ENCODE measurements at places on chromosomes 7 and 10.

GRCh38 chr10:4450981-4451908 is 374.8 kb upstream of the AKR1E2 start:
- DNase-seq: no peak

- no peak for DNase-seq
Measured at GRCh38 chr10:3398825-3399646, 226.5 kb upstream of the PITRM1 start.

- no peak for DNase-seq
Measured at GRCh38 chr10:75265856-75266255, 30.1 kb upstream of the COMTD1 start.

DNA sequence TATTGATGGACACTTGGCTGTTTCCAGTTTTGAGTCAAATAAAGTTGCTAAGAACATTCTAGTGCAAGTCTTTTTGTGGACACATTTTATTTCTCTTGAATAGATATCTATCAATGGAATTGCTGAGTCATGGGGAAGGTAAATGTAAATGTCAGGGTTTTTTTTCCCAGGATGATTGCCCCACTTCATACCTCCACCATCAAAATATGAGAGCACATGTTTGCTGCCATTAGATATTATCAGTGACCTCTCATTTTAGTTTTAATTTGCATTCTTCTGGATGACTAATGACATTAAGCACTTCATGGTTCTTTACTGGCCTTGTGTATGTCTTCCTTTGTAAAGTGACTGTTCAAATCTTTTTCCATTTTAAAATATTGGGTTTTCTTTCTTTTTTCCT is 45.7 kb downstream of the PAPSS2 start:
- no peak for DNase-seq

- no peak for DNase-seq
Measured at GRCh38 chr7:133554330-133554729, 301.5 kb downstream of the EXOC4 start.

DNA sequence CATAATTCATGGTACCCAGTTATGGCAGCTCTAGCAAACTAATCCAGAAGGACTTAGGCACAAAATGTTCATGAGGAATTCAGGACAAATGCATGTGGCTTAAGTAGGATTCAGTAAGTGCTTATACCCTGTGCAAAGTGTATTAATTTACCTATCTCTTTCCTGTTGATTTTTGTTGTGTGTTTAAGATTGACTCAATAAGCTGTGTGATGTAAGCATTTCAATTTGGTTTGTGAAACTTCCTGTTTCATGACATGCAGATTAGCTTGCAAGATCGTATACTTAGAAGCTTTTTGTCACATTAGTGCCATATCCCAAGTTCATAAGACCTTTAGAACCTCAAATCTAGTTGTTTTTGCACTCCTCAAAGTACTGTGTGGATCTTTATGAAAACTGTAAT is 416.7 kb downstream of the ARL4A start:
- DNase-seq: no peak

DNA sequence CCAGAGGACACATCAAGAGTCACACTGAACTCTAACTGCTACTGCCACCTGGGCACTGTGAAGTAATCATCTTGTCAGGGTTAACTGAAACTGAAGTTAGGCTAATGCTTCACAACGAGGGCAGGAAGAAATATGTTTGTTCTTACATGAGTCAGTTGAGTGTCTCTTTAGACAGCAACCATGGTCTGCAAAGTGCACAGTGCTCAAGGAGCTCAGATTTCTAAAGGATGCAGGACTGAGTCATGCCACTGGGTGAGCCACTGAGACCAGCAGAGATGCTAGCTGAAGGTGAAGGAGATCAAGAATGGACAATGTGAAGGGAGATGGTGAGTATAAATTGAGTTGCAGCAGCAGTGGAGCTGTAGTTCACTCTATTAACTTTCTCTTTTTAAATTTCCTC is 76.0 kb upstream of the CTTNBP2 start:
- no peak for DNase-seq

DNA sequence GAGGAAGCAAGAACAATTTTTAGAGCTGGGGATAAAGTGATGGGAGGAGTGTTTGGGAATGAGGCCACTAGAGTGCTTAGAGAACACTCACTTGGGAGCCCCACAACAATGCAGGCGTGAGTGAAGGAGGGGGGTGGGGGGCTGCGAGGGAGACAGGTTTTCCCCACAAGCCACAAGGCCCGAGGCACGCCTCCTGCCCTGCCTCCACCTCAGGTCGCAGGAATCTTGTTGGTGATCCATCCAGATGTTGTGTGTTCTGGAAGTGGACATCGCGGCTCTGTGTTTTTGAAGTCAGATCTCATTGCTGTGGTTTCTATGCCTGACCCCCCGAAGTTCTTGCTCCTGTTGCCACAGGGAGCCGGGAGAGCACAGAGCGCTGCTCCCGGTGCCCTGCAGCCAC is 178.0 kb upstream of the BMPER start:
- no peak for DNase-seq

GRCh38 chr7:90483251-90483650 is 13.8 kb downstream of the PTTG1IP2 start:
- no peak for DNase-seq

DNA sequence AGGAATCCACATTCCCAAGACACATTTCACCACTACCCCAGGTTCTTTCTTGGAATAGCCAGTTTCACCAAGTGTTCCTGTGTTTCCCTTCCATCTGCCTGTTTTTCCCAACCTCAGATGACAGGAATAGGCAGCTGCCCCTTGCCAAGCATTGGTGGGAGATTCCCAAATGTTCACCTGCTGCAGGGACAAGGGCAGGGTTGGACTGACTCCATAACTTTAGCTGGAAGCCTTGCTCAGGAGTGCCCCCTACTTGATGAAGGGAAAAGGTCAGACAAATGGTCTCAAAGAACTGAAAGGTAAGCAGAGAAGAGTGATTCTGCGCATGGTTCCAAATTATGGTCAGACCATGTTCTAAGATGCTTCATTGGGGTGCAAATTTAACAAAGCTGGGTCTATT is 45.1 kb upstream of the LYZL1 start:
- no peak for DNase-seq

DNA sequence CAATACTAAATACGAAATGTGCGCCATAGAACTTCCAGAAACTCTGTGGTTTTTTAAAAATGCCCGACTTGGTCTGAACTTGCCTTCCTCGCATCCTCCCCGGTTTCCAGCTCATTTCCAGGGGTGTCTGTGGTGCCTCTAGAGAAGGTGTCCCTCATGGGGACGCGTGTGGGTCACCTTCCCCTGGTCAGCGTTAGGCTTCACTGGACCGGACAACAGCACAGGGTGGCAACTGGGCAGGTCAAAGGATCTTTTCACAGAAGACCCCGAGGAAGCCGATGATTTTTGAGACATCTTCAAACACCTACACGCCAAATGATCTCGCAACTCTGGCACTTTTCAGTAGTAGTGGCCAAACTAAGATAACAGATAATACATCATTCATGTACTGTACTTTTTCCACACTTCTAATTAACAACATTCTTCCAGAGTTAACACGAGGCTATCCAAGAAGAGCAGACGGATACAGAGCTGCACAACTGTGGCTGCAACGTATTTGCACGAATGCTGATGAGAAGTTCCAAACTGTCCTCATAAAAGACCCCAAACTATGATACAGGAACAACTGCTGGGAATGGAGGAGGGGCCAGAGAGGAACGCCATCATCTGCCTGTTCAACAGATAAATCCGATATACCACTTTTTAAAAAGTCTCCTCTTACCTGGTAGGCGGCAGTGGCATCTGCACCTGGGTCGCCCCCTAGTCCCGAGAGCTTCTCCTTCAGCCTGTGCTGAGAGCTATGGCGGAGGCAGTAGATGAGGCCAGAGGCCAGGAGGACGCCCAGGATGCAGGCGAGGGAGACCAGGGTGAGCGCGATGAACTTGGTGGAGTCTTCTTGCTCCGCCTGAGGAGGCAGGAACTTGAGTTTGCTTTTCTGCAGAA is 345.5 kb downstream of the DNAJB6 start:
- no peak for DNase-seq

DNA sequence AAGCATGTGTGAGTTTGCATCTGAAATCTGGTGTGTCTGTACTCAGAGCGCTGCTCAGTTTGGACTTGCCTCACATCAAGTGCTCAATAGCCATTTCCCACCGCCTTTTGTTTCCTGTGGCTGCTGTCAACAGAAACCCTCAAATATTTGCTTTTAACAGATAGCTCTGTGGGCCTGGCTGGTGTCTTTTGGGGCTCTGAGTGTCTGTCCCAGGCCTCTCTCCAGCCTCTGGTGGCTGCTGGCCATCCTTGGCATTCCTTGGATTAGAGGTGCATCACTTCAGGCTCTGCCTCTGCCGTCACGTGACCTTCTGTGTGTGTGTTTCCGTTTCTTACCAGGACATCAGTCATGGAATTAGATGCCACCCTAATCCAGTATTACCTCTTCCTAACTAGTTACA is 9.3 kb downstream of the YKT6 start:
- DNase-seq: no peak

GRCh38 chr7:49783446-49783845 is 10.0 kb downstream of the VWC2 start:
- DNase-seq: no peak

DNA sequence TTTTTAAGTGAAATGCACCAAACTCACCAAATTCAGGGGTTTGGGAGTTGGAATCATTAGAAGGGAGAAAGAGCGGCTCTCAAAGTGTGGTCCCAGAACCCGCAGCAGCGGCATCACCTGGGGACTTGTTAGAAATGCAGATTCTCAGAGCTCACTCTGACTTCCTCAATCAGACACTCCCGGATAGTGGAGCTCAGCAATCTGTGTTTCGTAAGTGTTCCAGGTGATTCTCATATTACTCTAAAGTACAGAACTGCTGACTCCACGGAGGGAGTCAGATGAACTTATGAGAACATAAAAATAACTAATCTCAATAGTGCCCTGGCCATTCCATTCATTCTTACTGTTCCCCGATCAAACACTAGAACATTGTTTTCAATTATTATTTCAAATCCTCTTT is 358.7 kb upstream of the MYO3A start:
- no peak for DNase-seq

- no peak for DNase-seq
Measured at GRCh38 chr10:45241865-45242520, 73.4 kb downstream of the OR13A1 start.

- DNase-seq: no peak
Measured at GRCh38 chr7:150663802-150664494, 21.6 kb upstream of the GIMAP2 start.

Measured in stimulated activated CD8-positive, alpha-beta memory T cell treated with anti-CD3 and anti-CD28 coated beads, Interleukin-15, amount 100 ng/mL, for 1 hour (primary cell).